T-cell (primary cell): ENCODE measurements at places on chromosomes 12 and 14.

DNA sequence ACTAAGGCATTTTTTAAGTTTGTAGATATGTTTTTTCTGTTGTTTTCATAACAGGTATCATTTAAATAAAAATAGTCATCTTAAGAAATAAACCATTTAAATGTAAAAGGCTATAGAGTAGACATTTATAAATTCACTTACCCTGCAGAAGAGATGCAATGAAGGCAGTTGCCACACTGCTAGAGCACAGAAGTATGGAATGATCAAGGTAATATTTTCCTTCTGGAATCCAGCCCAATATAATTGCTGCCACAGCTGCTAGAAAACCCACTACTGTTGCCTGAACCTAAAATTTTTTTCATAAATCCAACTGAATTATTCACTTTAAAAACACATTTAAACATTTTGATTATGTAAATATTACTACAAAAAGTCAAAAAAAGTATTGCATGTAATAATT lies 69.2 kb downstream of the SLC41A2 start:
- no peak for DNase-seq

GRCh38 chr14:36950812-36951211 lies 221.6 kb downstream of the SLC25A21 start:
- no peak for DNase-seq

GRCh38 chr14:75522224-75522982 lies at the start of gene BATF:
Gene BATF, plus strand, starts transcription at chr14:75522469. Its CDS starts 214 bp downstream, at chr14:75522683.
- DNase-seq: peak; percentile 60

DNA sequence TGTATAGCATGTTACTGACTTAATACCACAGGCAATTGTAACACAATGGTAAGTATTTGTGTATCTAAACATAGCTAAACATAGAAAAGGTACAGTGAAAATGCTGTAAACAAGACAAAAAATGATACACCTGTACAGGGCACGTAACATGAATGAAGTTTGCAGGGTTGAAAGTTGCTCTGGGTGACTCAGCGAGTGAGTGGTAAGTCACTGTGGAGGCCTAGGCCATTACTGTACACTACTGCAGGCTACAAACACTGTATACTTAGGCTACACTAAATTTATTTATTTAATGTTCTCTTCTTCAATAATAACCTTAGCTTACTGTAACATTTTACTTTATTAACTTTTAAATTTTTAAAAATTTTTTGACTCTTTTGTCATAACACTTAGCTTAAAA lies 158.4 kb downstream of the IPO8 start:
- DNase-seq: no peak

DNA sequence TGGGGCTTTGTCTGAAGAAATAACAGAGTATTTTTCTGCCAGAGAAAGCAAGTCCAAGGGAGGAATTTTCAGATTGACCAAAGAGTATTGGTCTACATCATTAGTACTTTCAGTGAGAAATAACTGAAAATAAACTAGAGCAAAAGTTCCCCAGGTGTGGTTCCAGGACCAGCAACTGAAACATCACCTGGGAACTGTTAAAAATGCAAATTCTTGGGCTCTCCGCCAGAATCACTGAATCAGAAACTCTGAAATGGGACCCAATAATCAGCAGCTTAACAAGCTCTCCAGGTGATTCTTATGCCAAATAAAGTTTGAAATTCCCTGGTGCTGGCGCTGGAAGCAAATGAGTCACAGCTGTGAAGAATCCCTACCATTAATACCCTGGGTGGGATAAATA lies 52.1 kb downstream of the EIF2S3B start:
- no peak for DNase-seq

- DNase-seq: no peak
Observed at GRCh38 chr12:1510056-1510812, 84.1 kb downstream of the FBXL14 start.

DNA sequence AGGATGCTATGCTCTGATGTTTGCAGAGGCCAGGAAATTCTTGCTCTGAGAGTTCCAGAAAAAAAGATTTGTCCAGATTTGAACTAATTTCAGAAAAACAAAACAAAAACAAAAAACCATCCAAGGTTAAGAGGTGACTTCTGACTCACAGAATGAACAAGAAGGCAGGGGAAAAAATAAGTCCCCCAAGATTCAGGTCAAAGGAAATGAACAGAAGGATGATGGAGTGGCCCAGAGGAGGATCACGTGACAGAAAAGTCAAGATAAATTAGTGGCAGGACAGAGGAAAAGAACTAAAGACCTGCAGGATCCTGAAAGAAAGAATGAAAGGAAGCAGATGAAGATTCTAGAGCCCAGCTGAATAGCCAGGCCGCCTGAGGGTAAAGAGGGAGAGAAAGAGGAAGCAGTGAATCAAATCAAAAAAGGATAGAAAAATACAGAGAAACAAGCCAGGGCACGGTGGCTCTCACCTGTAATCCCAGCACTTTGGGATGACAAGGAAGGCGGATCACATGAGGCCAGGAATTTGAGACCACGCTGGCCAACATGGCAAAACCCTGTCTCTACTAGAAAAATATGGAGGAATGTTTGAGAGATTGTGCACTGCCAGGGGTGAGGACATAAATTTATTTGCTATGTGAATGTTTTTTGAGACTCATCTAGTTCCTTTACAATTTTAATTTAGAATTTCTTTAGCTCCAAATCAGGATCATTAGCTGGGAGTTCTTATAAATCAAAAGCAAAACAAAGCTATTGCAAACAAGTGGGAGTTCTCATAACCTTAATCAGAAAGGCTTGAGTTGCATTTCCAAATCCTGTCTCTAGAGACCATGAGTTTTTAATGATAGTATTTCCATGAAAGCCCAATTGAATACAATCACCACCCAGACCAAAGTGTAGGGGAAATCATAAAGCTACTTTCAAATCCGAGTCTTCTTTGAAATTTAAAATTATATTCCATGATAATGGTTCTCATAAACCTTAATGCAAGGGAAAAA lies 217.1 kb upstream of the PLEKHG7 start:
- DNase-seq: no peak

DNA sequence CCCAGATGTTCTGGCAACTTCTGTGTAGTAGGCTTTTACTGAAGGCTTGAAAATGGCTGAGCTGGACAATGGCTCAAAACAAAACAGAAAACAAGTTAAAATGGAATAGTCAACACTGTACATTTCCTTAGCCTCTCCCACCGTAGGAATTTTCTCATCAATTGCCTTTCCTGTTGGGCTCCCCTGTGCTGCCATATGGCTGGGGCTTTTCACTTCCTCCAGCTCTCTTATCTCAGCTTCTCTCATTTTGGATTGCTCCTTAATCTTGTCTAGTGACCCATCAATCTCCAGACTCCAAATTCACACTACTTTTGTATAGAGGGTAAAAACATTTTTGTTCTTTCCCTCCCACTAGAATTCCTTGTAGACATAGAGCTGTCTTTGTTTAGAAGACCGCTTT lies 50.4 kb upstream of the RPH3A start:
- no peak for DNase-seq

DNA sequence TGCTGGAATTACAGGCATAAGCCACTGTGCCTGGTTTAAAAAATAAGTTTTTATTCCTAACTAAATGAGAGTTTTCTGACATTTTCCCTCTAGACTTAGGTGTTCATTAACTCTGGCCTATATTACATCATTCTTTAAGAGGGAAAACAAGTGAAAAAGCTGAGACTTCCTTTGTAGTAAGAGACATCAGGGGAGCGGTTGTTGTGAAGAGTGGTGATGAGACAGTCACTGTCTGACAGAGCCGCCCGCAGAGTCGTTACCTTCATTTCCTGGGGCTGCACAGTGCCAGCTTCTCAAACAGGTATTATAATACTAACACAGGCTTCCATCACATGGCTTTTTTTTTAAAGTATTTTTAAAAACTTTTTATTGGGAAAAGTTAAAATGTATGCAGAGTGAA lies 19.7 kb upstream of the TDRD9 start:
- peak; percentile 49 for DNase-seq

- DNase-seq: no peak
Observed at GRCh38 chr12:117699575-117699974, 269.2 kb downstream of the KSR2 start.

DNA sequence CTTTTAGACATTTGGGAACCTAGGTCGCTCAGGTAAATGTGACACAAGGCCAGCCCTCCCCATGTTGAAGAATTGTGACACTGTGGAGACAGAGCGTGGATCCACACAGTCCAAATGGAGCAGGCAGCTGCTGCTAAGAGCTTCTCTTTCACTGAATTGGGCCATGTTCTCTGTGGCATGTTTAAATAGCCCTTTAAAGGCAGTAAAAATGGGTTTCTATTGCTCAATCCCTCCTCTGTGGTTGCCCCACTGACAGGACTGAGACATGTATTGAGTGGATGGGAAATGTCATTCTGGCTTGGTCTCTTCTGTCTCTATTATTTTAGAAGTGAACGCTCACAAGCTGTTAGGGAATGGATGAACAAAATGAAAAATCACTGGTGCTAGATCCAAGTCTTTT lies 84.0 kb upstream of the PRICKLE1 start:
- DNase-seq: no peak

GRCh38 chr14:89179891-89180404 lies 237.1 kb downstream of the FOXN3 start:
- no peak for DNase-seq

DNA sequence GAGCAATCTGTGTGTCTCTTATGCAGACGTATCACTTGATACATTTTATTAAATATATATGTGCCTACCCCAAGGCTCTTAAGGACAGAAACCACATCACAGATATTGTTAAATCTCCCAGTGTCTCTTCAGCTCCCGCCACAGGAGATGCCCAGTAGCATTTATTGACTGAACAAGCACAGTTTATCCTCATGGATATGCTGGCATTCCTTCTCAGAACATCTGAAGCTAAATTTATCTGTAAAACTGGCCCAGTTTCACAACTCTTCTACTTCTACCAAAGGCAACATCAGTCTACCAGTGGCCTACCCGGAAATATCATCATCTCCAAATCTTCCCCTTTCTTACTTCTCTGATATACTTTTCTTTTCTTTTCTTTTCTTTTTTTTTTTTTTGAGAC lies 10.7 kb downstream of the APOLD1 start:
- DNase-seq: no peak
